ENCODE measurements at places on chromosomes 7 and 10. TPM values are rescaled to one million over a fixed set of nuclear protein-coding genes. Genes with fewer than 3 reads are reported as not detected.
A peak's percentile ranks its signal among the peaks of the same experiment; 100 is the strongest.

DNA sequence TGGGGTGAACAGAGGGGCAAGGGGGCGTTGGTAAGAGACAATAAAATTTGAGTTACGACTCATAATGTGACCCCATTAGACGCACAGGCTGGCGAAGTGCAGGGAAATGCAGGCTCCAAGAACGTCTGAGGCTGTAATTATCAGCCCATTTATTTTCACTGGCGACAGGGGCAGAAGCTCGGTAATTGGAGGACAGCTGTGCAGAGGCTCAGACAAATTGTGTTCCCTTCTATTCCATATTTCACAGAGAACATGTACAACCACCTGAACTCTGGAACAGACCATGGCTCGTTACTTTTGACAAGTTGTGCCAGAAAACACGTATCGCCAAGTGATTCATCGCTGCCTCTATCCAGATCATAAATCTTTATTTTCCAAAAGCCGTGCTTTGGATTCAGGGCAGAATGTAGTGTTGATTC is 137.3 kb upstream of the FRMD4A start:
- no peak for DNase-seq

The TAS2R5 gene
- total RNA-seq = 5.9 TPM

DNA sequence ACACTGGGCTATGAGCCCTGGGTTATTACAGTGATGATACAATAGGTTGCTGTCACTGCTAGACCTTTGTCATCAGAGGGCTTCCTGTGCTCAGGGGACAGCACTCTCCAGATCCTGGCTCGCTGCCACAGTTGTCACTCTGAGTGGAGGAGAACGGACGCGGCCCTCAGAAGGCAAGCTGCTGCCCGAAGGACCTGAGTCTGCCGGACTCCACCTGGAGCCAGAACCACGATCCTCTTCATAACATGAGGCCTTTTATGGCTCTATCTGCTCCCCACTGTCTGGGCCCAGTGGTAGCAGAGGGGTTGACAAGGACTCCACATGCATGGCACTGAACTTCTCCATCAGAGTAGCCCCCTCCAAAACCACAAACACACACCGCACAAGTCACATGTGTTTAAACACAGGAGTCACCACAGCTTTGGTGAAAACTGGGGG is 94.7 kb upstream of the EFCAB10 start:
- no peak for DNase-seq

- DNase-seq = no peak
Observed at GRCh38 chr7:44176486-44176885, 12.8 kb downstream of the GCK start.

DNA sequence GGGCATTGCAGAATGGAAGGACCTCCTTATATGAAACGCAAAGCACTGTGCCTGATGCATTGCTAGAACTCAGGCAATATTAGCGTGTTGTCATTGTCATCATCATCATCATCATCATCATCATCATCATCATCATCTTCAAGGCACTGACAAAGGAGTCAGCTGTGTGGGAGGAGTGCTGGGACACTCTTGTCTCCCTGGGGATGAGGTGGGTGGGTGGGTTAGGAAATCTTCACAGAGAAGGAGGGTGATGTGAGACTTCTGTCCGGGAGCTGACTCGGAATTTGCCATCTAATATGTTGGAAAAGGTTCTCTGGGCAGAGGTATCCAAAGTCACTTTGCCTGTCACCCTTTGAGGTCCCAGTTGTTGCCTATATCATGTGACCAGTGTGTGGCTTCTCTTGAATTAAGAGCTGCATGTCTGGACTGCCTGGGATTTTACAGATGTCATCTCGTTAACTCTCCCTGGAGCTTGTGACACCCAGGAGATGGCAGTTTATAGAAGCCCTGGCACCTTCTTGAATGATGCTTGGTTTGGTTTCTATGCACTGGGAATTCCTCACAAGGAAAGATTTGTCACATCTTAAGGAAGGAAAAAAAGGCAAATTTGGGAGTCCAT is 7.1 kb downstream of the HTRA1 start:
- DNase-seq = no peak

- peak; percentile 73 for DNase-seq
Observed at GRCh38 chr7:26151953-26152781, at the start of gene NFE2L3. Gene NFE2L3, plus strand, starts transcription at chr7:26152198. Its CDS starts 301 bp downstream, at chr7:26152499.

DNA sequence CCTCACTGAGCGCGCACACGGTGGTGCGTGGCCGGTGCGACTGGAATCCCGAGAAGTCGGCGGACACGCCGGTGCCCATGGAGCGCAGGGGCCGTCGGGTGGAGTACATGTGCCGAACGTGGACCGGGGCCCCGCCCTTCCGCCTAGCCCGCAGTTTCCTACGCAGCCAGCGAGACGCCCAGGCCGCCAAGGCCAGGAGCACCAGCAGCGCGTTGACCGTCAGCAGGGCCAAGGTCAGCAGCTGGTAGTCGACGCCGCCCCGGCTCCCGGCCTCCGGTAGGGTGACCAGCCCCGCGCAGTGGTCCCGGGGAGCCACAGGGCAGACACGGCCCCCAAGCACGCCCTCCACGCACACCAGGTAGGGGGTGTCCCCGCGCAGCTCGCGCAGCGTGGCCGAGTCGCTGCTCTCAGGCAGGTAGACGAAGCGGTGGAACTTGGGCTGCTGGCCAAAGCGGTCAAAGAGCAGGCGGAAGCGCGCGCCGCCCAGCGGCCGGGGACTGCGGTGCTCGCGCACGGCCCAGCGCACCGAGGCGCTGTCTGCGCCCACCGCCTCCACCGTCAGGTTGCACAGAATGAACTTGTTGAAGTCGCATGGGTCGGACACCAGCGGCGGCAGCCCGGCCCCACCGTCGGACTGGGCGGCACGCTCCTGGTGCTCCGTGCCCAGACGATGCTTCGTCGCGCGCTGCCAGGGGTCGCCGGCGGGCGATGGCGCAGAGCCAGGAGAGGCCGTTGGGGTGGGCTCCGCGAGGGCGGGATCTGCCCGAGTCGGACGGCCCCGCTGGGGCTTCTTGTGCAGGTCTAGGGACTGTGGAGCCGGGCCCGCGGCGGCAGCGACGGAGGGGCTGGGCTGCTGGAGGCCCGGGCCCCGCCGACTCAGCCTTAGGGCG is 2.2 kb downstream of the TRIL start:
- DNase-seq = peak; percentile 83

- no peak for DNase-seq
Observed at GRCh38 chr10:131983780-131984179, 2.1 kb upstream of the BNIP3 start.

The SAMD9 gene
- total RNA-seq = 4.4 TPM

The TAS2R41 gene
- total RNA-seq = not detected

The GSTO2 gene
- total RNA-seq = 11.7 TPM

The OPN1SW gene
- not detected for total RNA-seq

DNA sequence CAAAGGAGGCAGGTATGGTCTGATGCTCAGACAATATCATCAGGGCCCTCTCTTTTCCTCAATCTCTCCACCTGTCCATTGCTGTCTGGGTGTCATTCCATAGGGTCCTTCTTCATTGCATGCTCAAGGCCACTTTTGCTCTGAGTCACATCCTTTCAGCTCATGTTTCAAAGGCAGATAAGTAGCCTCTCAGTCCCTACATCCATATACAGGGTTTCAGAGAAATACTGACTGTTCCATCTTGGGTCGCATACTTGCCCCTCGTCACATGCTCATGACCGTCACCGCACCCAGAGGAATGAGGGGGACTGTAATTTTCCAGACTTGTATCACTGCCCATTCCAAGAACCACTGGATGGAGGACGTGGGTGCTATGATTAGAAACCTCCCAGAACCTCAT is 93.4 kb downstream of the FAM107B start:
- no peak for DNase-seq

DNA sequence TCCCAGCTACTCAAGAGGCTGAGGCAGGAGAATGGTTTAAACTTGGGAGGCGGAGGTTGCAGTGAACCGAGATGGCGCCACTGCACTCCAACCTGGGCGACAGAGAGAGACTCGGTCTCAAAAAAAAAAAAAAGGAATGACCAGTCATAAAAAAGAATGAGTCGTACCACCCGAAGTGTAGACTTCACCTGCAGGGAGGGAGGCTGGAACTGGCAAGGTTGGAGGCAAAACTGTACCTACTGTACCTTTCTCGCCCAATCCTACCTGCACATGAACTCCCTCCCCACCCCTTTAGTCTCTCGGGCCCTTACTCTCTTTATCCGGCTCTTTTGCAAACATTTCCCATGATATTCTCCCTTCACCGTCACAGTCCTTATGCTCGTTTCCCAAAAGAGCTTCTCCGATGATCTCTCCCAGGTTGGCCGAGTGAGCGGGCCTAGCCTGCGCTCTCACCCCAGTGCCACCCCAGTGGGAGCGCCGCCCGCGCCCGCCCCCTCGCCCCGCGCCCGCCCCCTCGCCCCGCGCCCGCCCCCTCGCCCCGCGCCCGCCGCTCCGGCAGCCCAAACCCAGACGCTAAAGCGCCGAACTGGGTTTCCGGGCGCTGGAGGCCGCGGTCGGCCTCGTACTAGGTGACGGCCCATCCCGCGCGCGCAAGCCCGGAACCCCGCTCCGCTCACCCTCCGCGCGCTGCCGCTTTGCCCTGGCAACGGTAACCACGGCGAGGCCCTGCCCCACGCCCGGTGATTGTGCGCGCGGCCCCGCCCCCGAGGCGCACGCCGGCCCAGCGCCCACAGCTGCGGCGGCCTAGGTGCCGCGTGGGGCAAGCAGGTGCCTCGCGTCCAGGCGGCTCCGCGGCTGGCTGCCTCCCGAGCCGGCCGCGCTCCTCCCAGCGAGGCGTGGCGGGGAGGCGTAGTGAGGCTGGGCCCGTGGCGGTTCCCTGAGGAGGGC is at the start of gene SMKR1:
Gene SMKR1, plus strand, starts transcription at position 772 of the 948 bp plus-strand sequence. CDS start 294 bp downstream, outside the sequence.
- peak; percentile 66 for DNase-seq

- peak; percentile 39 for DNase-seq
Observed at GRCh38 chr7:124459101-124460055, 306.2 kb downstream of the GPR37 start.

The AGR3 gene
- total RNA-seq = 2.1 TPM

GRCh38 chr10:52249850-52250395 is 64.2 kb upstream of the DKK1 start:
- no peak for DNase-seq

DNA sequence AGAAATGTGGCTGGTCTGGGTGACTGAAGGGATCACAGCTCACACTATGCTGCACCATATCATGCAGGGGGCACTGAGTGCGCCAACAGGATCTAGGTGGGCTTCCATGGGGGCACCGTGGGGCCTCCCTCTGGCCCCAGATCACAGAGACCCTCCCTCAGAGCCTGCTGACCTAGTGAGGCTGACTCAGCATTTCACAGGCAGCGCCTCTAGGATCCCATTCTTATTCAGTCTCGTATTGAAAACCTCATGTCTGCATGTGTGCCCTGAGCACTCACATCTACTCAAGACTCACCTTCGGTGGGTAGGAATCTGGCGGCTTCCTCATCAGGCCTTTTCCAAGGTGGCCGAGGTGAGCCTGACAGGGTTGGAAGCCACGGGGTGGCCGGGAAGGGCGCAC is 141.6 kb downstream of the FANK1 start:
- DNase-seq = no peak

The ZNF32 gene
- 51.2 TPM for total RNA-seq

DNA sequence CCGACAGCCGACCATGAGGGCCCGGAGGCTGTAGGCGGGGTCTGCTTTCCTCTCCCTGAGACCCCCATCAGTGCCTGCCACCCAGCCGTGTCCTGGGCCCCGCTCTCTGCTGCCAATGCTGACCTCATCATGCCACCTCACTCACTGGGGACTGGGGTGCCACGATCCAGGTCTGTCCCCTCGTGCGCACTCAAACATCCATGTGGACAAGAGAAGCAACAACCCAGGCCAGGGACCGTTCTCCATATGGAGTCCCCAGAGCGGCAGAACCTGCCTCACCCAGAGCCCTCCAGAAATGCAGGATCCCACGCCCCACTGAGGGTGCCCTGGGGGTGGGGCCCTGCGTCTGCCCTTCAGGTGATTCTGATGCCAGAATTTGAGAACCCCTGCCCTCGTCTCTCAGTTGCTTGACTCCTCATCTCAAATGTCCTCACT is 210.0 kb upstream of the PPP2R2D start:
- no peak for DNase-seq

GRCh38 chr7:45692031-45692430 is 117.9 kb downstream of the ADCY1 start:
- DNase-seq = no peak

The CTNNA3 gene
- 14.2 TPM for total RNA-seq

DNA sequence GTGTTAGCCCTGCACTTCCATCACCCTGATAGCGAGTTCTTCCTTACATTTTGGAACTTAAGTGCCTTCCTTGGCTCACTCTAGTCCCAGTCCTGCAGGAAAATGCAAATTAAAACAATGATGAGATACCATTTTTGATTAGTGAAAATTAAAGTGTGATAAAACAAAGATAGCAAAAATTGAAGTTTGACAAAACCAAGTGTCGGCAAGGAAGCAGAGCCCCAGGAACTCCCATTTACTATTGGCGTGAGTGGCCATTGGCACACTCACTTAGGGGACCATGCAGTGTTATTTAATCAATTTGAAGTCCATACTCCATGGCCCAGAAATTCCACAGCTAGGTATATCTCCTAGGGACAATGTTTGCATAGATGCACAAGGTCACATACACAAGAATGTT is 28.4 kb downstream of the LAMB4 start:
- no peak for DNase-seq

DNA sequence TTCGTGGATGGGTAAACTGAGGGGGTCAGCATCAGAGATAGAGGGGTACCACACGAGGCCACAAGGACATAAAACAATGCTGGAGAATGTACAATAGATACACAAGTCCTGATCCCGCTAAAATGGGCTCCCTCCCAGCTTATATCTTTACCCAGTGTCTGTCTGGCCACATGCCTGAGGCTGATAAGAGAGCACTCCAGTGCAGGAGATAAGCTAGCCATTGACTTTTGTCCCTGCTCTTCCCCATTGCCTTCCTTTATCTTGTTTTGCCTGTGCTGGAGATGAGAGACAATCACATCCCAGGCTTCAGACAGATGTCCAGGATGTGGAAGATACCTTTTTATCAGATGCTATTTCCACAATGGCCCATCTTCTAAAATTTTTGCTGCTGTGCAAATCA is 6.0 kb downstream of the GAD2 start:
- no peak for DNase-seq

DNA sequence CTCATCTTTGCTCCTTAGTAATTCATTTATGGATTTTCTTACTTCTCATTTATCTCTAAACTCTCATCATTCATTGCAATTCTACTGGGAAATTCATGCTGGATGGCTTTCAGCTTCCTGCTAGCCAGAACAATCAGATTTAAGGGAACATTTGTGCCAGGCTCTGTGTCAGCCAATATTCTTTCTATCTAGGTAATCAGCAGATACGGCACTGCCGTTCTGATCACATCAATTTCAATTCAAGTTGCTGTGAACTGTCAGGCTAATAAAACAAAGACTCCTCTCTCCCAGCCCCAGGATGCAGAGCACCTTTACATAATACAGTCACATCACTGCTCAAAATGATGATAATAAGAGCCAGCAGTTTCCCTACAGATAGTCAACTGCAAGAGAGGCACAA is 468.3 kb downstream of the SORCS1 start:
- DNase-seq = no peak

The ACTL6B gene
- total RNA-seq = not detected

DNA sequence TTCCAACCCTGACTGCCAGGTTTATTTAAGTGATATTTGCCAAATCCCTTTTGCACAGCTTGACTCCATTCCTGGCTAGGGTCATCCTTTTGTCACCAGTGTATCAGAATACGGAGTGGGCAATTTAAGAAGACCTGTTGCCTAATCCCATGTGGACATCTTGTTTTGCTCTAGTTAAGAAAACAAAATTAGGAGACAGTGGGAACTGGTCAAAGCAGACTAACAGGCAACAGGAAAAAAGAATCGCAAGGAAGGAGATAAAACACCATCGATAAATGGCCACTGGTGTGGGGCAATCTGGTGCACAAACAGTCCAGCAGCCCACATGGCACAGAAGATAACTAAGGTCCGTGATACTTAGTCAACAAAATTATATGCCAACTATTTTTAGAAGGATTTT is 21.4 kb downstream of the KDM7A start:
- DNase-seq = no peak

The TRIM73 gene
- 17.0 TPM for total RNA-seq

GRCh38 chr7:151438864-151439601 is 908 bp downstream of the CRYGN start:
- DNase-seq = no peak

All from mesothelial cell of epicardium (in vitro differentiated cells).